CD4-positive, alpha-beta memory T cell (primary cell): ENCODE measurements at places on chromosomes 12 and 14. TPM values are rescaled to one million over a fixed set of nuclear protein-coding genes. Genes with fewer than 3 reads are reported as not detected.

DNA sequence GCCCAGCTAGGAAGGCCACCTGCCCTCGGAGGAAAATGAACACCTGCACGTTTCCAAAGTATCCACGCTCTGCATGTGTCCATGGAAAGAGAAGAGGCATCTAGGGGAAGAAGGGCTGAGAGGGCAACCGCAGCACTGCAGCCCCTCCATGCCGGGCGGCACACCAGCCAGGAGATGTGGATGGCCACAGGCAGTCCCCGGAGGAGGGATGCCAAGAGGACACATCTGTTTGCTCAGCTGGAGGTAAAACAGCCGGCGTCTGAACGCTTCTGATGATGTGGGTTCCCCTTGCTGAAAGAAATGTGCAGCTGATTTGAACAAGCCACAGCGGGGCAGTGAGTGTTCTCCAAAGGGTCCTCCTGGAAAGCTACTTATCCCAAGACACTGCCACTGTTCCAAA lies 34.0 kb downstream of the CHGA start:
- no peak for DNase-seq

DNA sequence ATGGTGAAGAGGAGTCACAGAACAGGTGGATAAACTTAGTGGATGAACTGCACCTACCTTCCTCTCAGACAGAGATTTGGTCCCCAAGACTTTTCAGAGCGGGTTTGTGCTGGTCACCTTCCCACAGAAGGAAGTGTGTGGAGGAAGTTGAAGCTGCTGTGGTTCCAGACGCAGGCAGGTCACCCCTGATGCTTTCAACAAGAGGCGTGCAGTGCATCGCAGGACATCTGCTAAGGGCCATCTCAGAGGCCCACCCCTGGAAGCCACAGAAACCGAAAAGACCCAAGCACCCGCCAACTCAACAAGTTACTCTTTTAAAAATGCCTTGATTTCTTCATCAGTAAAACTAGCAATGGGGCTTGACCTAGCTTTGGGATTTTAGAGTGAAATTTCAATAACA lies 1.0 kb upstream of the GPX2 start:
- no peak for DNase-seq

- no peak for DNase-seq
These were observed 141.3 kb downstream of the CACNA1C start for GRCh38 chr12:2194060-2194459.

GRCh38 chr12:4221258-4221620 lies 52.3 kb upstream of the CCND2 start:
- DNase-seq = no peak

GRCh38 chr12:13199592-13199991 lies 3.1 kb downstream of the EMP1 start:
- no peak for DNase-seq

- no peak for DNase-seq
These were observed 201.0 kb upstream of the AMIGO2 start for GRCh38 chr12:47280543-47281300.

The SLC8A3 gene
- not detected for polyA plus RNA-seq

GRCh38 chr12:109920261-109920780 lies 20.2 kb downstream of the TCHP start:
- no peak for DNase-seq

GRCh38 chr12:116497051-116497591 lies 62.1 kb upstream of the MAP1LC3B2 start:
- no peak for DNase-seq

GRCh38 chr14:59275668-59276067 lies 87.2 kb downstream of the DAAM1 start:
- no peak for DNase-seq

The EID3 gene
- 15.6 TPM for polyA plus RNA-seq

DNA sequence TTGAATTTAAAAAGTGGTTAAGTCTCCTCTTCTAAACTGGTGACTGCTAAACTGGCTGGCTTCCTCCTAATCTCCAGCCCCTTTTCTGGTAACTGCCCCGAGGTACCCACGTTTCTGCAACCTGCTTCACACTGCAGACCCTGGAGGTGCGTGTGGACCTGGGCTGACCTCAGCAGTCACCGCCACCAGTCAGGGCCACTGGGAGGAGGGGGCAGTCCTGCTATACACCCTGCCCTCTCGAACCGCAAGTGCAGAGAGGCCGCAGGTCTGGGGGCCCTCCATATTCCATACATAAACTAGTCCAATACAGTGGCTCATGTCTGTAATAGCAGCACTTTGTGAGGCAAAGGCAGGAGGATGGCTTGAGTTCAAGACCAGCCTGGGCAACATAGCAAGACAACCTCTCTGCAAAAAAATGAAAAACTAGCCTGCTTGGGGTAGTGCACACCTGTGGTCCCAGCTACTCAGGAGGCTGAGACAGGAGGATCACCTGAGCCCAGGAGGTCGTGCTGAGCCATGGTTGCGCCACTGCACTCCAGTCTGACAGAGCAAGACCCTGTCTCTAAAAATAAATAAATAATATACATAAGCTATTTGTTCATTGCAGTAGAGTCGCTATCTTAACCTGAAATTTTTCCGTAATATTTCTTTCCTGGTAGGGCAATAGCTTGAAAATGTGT lies 25.6 kb downstream of the VPS37B start:
- DNase-seq = no peak

The PTCSC3 gene
- not detected for polyA plus RNA-seq

GRCh38 chr14:95619785-95620417 lies 66.3 kb upstream of the TCL1B start:
- no peak for DNase-seq

DNA sequence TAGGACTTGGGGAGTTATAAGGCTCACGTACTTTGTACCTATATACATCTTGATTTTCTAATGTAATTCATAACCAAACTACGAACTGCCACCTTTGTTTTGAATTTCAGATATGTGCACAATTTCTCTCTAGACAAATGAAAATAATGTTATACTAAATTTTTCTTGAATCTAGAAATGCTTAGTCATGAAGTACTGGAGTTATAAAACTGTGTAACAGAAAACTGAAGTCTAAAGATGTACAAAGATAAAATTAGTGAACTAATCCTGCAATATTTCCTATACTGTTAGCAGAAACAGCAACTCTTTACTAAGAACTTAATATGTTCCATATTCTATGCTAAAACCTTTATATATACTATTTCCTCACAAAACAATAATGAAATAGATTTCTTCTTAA lies 15.5 kb downstream of the SEC23A start:
- no peak for DNase-seq

DNA sequence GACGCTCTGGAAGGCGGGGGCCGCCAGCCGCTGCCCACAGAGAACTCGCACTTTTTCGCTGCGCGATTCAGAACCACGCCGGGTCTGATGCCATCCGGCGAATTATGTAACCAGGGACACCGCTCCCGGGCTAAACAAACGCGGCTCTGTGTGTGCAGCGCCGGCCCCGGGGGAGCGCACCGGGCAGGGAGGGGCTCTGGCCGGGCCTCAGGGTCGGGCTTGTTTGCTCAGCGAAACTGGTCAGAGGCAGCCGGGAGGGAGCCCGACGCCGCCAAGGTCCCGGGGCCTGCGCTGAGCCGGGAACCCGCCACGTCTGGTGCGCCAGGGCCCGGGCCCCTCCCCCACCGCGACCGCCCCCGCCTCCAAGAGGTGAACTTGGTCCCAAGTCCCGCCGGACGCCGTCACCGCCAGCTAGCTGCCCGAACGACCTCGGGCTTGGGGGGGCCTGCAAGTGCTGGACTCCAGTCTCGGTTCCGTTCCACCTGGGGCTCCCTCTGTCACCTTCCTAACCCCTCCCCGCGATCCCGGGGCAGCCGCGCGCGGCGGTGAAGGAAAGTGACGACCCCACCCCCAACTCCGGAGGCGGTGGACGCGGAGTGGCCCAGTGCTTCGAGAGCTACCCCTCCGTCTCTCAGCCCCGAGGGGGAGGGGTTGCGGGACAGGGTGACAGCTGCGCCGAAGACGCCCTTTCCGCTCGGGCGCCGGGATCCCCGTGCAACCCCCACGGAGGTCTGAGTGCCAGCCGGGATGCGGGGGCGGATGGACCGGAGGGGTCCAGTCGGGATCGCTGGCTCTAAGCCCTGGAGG lies 848 bp downstream of the CTDSP2 start:
- DNase-seq = peak; percentile 53

DNA sequence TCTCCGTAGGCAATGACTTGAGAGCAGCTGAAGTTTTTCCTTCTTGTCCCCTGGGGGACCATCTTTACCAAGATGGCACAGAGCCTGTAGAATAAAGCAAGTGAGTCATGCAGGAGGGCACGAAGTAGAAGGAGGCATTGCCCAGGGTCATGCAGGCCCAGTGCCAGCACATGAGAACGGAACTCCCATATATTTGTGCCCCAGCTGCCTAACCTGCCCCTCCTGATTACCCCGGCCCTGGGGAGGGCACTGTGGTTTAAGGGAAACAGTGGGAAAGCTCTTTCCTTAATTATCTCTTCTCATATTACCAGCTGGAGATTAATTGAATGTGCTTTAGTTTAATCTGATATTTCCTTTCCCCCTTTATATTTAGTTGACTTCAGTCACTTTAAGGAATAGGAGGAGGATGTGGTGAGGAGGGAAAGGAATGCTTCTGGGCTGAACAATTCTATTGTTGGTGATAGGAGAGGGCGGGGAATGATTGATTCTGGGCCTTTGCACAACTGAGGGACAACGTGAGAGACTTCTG lies 51.9 kb downstream of the RASSF8 start:
- DNase-seq = no peak

The OR6C75 gene
- not detected for polyA plus RNA-seq

GRCh38 chr14:33542338-33543287 lies 408.3 kb downstream of the EGLN3 start:
- no peak for DNase-seq

DNA sequence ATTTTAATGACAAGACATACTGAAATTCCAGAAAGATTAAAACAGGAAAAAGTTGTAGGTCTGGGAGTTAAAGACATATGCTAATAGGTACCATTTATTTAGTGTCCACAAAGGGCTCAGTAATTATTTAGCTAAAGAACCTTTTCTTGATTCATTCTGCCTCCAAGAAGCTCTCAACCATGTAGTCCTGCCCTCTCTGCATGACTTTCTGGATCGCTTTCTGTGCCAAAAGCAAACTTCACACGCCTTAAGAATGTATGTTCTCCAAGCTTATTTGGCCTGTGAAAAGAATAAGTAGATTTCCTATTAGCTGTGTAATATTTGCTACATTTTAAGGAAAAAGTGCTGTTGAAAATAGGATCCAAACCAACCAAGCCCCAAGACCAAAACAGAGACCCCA lies 291.7 kb downstream of the C12orf75 start:
- DNase-seq = no peak

GRCh38 chr14:72123755-72124154 lies 191.5 kb downstream of the RGS6 start:
- DNase-seq = no peak

The MYL6 gene
- polyA plus RNA-seq = 2,141 TPM

GRCh38 chr14:102840771-102841528 lies 63.7 kb downstream of the TRAF3 start:
- no peak for DNase-seq

The AQP6 gene
- not detected for polyA plus RNA-seq

- no peak for DNase-seq
These were observed 134.7 kb downstream of the CMAS start for GRCh38 chr12:22180705-22181104.

The CYP46A1 gene
- polyA plus RNA-seq = not detected

GRCh38 chr14:62307844-62308243 lies 545.6 kb downstream of the SNAPC1 start:
- DNase-seq = no peak

- no peak for DNase-seq
These were observed 338.3 kb downstream of the EMP1 start for GRCh38 chr12:13534645-13535398.

DNA sequence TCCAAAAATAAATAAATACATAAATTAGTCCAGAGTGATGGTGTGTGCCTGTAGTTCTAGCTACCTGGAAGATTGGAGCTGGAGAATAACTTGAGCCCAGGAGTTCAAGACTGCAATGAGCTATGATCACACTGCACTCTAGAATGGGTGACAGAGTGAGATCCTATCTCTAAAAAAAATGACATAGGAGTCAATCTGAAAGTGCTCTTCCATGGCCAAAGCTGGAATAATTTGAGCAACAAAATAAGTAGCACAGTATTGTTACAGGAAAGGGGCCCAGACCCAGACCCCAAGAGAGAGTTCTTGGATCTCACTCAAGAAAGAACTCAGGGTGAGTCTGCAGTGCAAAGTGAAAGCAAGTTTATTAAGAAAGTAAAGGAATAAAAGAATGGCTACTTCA lies 24.9 kb upstream of the SLC7A8 start:
- DNase-seq = no peak

The STXBP6 gene
- polyA plus RNA-seq = not detected

The POLE2 gene
- polyA plus RNA-seq = 2.2 TPM

The SLC7A7 gene
- polyA plus RNA-seq = 0.21 TPM

- DNase-seq = peak; percentile 13
These were observed 1.4 kb downstream of the CEP128 start for GRCh38 chr14:80940146-80940545.

DNA sequence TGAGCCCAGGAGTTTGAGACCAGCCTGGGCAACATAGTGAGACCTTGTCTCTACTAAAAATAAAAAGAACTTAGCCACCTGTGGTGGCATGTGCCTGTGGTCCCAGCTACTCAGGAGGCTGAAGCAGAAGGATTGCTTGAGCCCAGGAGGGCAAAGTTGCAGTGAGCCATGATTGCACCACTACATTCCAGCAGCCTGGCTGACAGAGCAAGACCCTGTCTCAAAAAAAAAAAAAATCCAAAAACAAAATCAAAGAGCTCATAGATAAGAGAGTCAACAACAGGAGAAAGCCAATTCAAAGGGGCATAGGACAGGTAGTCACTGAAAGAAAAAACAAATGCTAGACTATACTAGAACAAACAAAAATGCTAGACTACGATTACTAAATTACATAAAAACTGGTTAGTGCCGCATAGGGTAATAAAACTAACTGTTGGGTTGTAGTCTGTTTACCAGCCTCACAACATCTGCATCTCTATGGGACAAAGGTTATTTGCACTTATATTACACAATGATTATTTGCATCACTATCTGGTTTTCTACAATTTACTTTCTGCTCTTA lies 16.6 kb upstream of the EEA1 start:
- no peak for DNase-seq
